Stimulated activated CD4-positive, alpha-beta T cell treated with anti-CD3 and anti-CD28 coated beads, Interleukin-4, amount 100 ng/mL, for 1 hour (primary cell): ENCODE measurements at places on chromosomes 7 and 10.

GRCh38 chr10:12980713-12981306 is 20.7 kb downstream of the CCDC3 start:
- DNase-seq, result no peak

- no peak for DNase-seq
These were observed 63.7 kb upstream of the APBB1IP start for GRCh38 chr10:26374426-26374825.

DNA sequence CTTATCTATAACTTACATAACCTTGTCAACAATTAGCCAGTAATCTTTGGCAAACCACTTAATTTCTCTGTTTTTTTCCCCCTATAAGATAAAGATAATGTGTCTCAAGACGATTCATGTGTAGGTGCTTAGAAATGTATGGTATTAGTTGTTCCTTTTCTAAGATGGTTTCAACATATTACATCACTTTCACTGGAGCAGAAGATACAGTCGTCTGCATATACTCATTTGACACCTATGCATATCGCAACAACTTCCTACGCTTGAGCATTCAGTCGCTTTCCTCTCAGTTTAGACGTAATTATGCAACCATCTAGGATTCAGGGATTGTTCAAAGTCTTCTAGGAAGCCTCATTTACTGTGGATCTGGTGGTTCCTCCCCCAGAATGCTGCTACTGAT is 396.7 kb downstream of the PHTF2 start:
- DNase-seq, result no peak

GRCh38 chr7:112173568-112173905 is 32.7 kb downstream of the DOCK4 start:
- DNase-seq, result no peak

DNA sequence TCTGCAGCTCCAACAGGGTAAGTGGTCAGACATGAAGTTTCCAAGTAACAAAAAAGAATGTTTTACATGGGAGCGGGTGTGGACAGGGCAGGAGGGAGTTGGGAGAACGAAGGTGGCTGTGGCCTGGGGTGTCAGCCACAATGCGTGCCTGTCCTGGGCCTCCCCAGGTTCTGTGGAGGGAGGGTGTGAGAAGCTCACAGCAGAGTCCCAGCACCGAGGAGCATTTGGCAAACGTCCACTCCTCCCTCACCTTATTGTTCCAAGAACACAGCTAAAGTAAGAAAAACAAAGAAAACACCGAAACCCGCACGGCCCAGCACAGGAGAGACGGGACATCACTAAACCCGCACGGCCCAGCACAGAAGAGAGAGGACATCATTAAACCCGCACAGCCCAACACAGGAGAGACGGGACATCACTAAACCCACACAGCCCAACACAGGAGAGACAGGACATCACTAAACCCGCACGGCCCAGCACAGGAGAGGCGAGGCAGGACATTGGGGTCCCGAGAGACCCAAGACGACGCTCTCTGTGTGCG is 226.4 kb downstream of the MAD1L1 start:
- DNase-seq, result no peak

- DNase-seq, result no peak
These were observed 269.0 kb downstream of the DOCK4 start for GRCh38 chr7:111937163-111937562.

GRCh38 chr10:29130190-29130673 is 158.6 kb upstream of the LYZL1 start:
- DNase-seq, result no peak

DNA sequence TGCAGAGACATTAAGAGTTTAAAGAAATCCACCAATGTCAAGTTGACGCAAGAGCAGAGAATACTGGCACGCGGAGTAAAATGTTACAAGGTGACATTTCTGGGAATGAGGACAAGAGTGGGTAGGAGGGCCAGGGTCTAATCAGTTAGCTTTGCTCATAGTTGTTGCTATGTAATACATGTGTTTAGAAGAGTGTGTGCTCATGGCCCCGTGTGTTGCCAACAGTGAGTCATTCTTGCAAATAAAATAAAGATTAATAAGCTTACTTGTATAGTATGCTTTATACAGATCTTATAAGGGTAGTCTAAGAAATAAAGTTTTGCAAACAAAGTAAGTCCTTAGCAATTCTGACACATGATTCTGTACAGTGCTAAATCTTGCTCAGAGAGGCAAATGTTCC is 64.5 kb downstream of the DNMBP start:
- DNase-seq, result no peak

GRCh38 chr7:156759143-156759542 is 118.6 kb downstream of the RNF32 start:
- no peak for DNase-seq

DNA sequence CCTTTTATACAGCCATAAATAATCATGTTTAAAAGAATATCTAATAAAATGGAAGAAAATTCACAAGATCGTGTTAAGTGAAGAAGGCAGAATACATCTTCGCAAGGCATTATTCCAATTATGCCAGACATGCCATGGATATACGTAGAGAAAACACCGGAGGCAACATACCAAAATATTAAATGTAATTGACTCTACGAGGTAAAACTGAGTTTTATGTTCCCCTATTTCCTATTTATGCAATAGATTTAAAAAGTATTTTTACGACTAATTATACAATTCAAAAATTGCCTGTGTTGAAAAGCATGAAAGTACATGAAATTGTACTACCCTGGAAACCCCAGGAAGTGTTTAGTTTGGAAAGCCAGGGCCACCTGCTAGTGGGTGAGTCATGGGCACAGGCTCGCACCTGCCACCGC is 936 bp upstream of the REPIN1 start:
- DNase-seq, result no peak

DNA sequence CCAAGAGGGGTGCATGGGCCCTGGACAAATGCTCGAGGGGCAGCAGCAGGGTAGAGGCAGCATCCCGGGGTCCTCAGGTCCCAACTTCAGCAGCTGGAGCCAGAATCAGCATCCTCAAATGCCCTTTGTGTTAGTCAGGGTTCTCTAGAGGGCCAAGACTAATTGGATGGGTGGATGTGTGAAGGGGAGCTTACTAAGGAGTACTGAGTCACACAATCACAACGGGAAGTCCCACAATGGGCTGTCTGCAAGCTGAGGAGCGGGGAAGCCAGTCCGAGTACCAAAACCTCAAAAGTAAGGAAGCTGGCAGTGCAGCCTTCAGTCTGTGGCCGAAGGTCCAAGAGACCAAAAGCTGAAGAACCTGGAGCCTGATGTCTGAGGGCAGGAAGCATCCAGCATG is 162.9 kb upstream of the TCERG1L start:
- no peak for DNase-seq

- no peak for DNase-seq
These were observed 31.7 kb upstream of the IKZF1 start for GRCh38 chr7:50272808-50273207.

- DNase-seq, result no peak
These were observed 7.7 kb downstream of the PON1 start for GRCh38 chr7:95316588-95316987.

GRCh38 chr7:1231214-1232102 is 1.2 kb upstream of the UNCX start:
- DNase-seq, result no peak

- no peak for DNase-seq
These were observed 87.3 kb upstream of the SEC61G start for GRCh38 chr7:54846273-54846672.

- DNase-seq, result no peak
These were observed 5.0 kb downstream of the PGAM2 start for GRCh38 chr7:44060091-44060947.

DNA sequence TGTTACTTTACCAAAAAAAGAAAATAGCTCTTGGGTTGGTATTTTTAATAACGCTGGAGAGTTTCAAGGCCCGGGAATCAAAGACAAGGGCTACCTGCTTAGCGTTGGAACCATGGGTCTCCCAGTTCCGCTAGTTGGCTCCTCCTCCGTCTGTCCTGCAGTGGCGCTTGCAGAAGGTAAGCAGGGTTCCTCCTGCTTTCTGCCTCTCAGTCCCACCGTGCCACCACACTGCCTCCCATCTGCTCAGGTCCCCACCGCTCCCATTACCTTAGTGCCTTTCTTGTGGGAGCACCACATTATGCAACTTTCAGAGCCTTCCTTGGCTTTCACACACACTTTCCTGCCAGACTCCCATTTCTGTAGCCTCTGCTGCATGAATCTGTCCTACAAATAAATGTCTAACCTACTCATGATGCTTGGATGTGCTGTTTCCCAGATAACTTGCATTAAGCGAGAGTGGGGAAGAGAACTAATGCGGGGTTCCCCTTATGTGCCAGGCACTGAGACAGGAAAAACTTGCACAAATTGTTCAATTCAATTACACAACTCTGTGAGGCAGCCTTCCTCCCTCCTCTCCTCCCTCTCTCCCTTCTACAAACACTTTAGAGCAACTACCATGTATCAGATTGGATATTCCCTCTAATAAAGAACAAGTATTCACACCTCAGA is 124.5 kb downstream of the AOAH start:
- DNase-seq, result no peak

- peak; percentile 41 for DNase-seq
These were observed at the start of gene DPYSL4 for GRCh38 chr10:132186488-132187429. Gene DPYSL4, plus strand, starts transcription at chr10:132186948. Its CDS starts 116 bp downstream, at chr10:132187064.
